ENCODE measurements at places on chromosomes 4 and X.

DNA sequence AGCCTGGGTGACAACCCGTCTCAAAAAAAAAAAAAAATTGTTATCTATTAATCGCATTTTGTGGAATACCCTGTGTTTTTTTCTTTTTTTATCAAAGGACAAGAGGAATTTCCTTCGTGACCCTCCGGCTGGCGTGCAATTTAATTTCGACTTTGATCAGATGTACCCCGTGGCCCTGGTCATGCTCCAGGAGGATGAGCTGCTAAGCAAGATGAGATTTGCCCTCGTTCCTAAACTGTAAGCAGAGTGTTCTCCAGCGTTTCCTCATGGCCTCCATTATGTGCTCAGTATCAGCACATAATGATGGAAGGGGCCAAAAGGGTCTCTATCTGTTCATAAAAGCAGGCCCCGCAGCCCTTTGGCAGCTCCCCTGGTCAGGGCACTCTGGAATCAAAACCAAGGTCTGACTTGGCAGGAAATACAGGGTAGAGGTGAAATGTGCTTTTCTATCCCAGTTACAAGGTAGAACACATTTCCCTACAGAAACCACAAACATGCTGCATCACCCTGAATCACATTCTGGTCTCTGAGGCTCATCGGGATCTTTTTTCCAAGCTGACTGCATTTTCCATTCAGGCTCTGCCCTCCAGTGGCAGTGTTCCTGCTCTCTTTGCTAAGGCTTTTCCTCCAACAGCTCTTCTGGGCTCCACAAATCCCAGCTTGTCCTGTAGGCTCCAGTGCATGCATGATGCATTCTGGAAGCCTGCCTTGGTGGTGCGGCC, 24.4 kb downstream of the SYAP1 start:
- DNase-seq: no peak

GRCh38 chr4:2163311-2163821, 78.6 kb downstream of the HAUS3 start:
- DNase-seq: no peak

GRCh38 chr4:41541687-41542094, 3.7 kb downstream of the LIMCH1 start:
- DNase-seq: no peak

DNA sequence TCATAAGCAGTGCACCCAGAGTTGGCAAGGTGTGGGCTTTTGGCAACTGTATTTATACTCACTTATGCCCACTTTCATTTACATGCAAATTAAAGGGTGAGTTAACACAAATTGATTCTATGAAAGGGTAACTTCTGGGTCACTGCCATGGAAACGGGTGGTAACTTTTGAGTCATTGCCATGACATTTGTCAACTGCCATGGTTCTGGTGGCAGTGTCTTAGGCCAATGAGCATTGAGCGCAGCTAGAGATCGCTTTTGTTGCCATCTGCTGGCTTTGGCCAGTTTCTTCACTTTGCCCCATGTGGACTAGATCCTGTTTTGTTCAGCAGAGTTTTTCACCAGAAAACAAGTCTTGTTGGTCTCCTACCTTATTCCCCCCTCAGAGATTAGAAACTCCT, 170.8 kb upstream of the NUDT6 start:
- no peak for DNase-seq

DNA sequence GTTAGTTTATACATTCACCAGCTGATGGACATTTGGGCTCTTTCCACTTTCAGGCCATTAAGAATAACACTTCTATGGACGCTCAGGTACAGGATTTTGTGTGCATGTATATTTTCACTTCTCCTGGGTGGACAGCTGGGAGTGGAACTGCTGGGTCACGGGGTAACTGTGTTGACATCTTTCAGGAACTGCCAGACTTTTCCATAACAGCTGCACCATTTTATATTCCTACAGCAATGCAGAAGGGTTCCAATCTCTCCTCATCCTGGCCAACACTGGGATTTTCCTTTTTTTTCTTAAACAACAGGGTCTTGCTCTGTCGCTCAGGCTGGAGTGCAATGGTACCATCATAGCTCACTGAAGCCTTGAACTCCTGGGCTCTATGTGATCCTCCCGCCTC, 11.9 kb downstream of the HAUS7 start:
- DNase-seq: no peak

DNA sequence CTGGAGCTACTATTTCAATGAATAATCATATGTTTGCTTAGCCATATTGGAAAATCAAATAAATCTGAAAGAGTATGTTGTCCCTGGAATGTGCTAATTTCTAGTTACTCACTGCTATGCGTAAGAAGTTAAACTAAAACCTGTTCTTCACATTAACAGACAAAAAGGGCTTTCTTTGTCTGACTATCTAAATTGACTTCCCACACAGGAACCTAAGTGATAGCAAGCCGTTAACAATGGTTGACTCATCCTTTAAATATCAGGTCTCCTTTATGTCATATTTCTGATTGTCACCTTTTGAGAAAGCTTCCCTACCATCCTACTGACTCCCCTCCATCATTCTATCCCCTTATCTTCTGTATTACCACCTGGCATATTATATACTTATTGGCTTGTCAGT, 81.4 kb downstream of the AMELX start:
- no peak for DNase-seq

DNA sequence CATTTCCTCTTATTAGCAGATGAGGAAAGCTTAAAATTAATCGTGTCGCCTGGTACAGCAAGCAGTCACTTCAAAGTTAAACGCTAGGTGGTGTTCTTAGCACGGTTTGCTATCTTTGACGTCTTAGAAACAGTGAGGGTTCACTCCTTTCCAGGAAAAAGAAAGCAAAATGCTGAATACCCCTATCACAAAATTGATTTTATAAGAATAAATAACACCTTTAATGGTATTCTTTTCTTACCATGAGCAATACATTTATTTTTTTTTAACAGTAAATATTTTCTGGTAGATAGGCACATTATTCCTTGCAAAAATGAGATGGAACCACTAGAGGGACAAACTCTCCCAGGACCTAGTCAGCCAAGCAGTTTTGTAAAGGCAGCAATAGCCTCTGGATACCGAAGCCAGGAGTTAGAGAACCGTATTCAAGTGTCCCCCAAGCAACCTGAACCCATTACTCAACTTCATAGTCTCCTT, 153.9 kb downstream of the KDR start:
- DNase-seq: no peak

GRCh38 chr4:157706155-157706554, 466.7 kb downstream of the GASK1B start:
- DNase-seq: no peak

DNA sequence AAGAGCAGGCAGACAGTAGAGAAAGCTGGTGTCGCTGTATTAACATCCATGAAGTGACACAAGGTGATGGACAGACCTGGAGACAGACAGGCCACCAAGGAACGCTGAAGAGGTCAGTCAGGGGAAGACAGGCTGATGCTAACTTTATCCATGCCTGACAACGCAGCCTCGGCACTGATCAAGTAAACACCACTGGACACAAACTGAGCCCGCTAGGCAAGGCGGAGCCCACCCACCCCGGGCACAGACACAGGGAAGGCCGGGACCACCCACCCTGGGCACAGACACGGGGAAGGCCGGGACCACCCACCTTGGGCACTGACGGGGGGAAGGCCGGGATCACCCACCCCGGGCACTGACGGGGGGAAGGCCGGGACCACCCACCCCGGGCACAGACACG, 18.8 kb downstream of the PPP2R3B start:
- no peak for DNase-seq

- no peak for DNase-seq
These were observed 106.9 kb upstream of the ACSL4 start for GRCh38 chrX:109839694-109840567.

- no peak for DNase-seq
These were observed 32.7 kb downstream of the ELF2 start for GRCh38 chr4:139144161-139144859.

Data from stimulated activated effector memory CD8-positive, alpha-beta T cell treated with anti-CD3 and anti-CD28 coated beads, Interleukin-12 subunit alpha, Interleukin-12 subunit beta, amount 100 ng/mL, for 72 hours (primary cell).